NCI-H1417 (cell line): ENCODE measurements at places on chromosomes 16 and 17.

DNA sequence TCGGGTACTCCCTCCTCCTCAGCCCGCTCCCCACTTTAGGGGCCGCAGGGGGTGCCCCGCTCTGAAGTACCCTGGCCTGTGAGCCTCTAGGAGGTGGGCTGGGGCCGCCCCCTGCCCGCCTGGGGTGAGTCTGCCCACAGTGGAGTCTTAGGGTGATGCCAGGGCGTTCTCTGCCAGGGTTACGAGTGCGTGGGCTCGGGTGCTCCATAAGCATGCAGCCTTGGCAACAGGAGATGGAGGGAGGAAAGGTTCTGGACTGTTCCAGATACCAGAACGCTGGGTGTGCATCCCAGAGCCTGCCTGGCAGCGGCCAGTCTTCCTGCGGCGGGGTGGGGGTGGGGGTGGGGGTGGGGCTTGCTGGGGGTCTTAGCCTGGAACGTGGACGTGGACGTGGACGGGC, 15.9 kb downstream of the CACNA1H start:
- no peak for DNase-seq

- no peak for DNase-seq
These were observed 5.5 kb downstream of the DOK4 start for GRCh38 chr16:57480754-57481230.

DNA sequence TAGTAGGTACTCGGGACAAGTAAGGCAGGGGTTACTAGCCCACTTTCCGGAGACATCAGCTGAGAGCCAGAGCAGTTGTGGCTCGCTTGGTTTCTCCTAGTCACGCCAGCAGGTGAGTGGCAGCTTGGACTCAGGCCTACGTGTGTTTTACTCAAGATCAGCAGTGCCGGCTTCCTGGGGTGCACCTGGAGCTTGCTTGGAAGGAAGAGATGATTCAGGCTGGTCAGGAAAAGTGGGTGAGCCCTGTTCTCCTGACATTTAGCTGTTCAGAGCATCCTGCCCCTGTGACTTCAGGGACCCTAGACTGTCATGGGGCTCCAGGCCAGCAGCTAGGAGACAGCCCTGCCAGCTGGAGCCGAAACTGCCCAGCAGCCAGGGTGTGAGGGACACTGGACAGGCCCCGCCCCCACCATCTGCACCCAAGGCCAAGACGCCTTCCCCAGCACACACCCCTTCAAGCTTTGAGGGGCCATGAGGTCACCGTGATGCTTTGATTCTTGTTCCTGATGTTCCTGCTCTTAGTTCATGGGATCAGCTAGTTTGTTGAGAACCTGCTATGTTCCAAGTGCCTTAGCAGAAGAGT, 238.0 kb upstream of the CIBAR2 start:
- no peak for DNase-seq

GRCh38 chr17:58369214-58370031, 17.4 kb upstream of the SUPT4H1 start:
- DNase-seq = no peak

GRCh38 chr16:279531-279930, 860 bp upstream of the ARHGDIG start:
- no peak for DNase-seq

GRCh38 chr17:78041386-78042179, 83.1 kb downstream of the TNRC6C start:
- DNase-seq = peak; percentile 59

DNA sequence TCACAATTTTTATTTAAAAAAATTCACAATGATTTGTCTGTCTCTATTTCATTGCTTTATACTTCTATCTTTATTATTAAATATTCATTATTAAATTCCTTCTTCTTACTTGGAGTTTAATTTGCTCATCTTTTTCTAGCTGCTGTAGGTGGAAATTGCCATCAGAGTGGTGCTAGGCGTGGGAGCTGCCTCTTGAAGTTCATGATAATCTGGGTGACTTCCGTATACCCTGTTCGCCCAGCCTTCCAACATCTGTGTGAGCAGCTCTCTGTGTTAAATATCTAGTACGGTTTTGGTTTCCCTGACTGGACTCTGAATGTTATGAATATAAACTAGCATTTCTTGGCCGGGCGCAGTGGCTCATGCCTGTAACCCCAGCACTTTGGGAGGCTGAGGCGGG, 84.0 kb upstream of the RPH3AL start:
- DNase-seq = no peak
